ENCODE measurements at places on chromosomes 16 and 17.

DNA sequence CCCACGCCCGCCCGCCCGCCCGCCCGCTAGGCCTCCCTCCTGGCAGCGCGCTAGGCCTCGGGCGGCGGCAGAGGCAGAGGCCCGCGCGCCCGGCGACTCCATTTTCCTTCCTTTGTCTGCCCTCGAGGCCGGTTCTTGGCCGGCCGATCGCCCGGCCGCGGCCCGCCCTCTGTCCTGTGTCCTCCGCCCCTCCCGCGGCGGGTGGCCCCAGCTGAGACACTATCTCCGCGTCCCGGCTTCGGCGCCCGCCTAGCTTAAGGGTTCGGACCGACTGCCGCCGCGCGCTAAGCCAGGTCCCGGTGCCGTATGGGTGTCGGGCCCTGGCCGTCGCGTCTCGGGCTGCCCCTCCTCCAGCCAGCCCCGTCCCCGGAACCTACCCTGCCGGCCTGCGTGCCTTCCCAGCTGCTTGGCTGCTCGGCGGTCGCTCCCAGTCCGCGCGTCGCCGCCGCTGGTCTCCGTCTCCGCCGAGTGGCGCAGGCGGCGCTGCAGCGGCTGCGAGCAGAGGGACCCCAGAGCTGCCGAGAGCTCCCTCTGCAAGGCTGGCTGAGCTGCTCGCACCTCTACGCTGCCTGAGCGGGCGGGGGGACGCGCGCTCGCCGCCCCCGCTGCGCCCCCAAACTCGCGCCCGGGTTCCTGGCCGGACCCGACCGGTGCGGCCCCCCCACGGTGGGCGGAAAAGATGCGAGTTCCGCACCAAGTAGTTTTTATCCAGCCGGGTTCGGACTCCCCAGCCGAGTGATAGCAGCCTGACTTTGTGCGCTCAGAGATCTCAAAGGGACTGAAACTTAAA lies 787 bp downstream of the CTCF start:
- peak; percentile 56 for DNase-seq

- DNase-seq = no peak
Measured at GRCh38 chr17:81187120-81187519, 21.1 kb upstream of the AATK start.

GRCh38 chr16:72969812-72970211 lies 78.1 kb downstream of the ZFHX3 start:
- no peak for DNase-seq

DNA sequence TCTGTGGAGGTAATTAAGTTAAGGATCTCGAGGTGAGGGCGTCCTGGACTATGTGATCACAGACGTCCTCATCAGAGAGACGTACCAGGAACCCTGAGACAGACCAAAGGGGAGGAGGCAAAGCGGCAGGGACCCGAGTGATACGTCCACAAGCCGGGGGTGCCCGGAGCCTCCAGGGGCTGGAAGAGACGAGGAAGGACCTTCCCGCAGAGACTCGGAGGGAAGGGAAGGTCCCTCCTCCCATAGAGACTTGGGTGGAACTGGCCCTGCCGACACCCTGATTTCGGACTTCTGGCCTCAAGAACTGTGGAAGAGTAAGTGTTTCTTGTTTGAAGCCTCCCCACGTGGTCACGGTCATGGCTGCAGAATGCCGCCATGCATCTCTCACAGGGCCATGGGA lies 30.8 kb downstream of the LMF1 start:
- no peak for DNase-seq

DNA sequence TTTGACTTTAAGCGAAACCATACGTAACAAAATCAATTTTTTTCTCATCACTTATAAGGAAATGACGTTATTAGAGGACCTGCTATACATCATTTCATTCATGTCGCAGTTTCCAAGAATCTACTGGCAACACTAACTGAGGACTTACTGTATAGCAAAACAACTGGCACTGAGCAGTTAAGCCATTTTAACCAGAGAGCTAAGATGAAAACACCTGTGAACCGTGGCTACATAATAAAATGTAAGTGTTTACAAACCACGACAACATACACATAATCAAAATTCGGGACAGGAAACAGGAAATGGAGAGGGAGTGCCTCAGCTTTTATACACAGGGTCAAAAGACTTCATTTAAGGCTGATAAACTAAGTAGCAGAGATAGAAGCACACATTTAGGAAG lies 29.5 kb downstream of the METTL16 start:
- no peak for DNase-seq

- DNase-seq = no peak
Measured at GRCh38 chr17:58279736-58280479, 827 bp downstream of the MPO start.

- DNase-seq = no peak
Measured at GRCh38 chr17:8776881-8777280, 18.5 kb upstream of the SPDYE4 start.

GRCh38 chr16:18816286-18816685 lies 14.9 kb upstream of the ARL6IP1 start:
- no peak for DNase-seq

- no peak for DNase-seq
Measured at GRCh38 chr17:7929158-7930023, at the start of gene KCNAB3. KCNAB3 (minus strand) TSS chr17:7929856; CDS start chr17:7929435, 421 bp downstream.

GRCh38 chr16:1696863-1697262 lies 9.1 kb upstream of the MAPK8IP3 start:
- DNase-seq = no peak

DNA sequence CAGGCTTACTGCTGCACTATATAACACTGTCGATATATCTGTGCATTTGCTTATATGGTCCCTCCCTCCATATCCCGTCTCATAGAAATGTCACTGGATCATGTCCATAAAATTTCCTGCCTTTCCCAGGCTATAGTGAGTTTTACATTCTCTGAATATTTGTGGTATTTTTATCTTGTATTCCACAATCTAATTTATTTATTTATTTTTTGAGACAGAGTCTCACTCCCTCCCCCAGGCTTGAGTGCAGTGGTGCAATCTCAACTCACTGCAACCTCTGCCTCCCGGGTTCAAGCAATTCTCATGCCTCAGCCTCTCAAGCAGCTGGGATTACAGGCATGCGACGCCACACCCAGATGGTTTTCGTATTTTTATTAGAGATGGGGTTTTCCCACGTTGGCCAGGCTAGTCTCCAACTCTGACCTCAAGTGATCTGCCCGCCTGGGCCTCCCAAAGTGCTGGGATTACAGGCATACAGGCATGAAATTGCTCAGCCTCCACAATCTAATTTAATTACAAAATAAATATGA lies 12.9 kb downstream of the TRIM37 start:
- DNase-seq = no peak

DNA sequence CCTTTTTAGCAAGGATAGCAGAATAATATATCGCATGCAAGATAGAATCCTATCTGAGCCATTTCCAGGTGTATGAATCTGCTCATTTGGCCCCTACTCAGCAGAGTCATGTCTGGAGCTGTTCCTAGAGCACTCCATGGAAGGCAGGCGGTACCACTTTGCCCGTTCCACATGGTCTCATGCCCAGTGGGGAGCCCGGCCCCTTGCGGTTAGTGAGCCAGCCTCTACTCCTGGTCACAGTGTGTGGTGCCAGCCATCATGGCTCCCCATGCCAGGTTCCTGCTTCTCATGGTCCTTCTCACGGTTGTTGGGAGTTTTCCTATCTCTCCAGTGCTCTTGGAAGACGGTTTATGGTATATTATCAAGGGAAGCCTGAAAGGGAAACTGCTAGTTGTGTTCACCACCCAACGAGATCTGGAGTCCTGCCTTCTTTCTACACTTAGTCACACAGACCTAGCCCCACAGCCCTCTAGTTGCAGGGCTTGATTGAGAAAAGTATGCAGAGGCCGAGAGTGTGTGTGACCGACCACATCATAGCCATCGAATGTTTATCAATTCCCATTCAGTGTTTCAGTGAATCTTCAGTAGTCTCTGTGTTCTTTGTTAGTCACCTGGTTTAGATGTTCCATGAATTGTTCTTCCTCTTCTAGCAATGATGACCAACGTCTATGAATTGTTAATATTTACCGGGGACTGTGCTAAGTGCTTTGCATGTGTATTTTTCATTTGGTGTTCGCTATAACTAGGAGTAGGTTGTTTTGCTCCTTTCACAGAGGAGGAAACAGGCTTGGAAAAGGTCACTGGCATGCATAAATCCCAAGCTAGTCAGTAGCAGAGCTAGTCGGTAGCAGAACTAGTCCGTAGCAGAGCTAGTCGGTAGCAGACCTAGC lies 9.6 kb downstream of the JPT2 start:
- no peak for DNase-seq

DNA sequence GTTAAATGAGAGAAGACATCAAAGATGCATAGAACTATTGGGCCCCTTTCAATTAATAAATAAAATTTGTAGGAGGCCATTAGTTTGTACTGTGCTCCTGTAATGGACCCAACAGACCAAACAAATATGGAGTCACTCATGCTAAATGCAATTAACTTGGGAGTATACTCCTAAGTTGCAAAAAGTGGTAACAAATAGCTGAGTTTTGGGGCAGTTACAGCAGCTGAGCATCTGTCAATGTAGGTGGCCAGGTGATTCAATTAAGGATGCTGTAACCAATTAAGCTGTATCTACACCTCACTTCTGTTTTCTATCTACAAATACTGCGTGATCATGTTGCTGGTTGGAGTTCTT lies 34.9 kb downstream of the WNT9B start:
- DNase-seq = no peak

GRCh38 chr16:14378131-14378551 lies 251.9 kb downstream of the PARN start:
- DNase-seq = no peak

GRCh38 chr16:54098247-54098646 lies 188.3 kb downstream of the IRX3 start:
- DNase-seq = no peak

DNA sequence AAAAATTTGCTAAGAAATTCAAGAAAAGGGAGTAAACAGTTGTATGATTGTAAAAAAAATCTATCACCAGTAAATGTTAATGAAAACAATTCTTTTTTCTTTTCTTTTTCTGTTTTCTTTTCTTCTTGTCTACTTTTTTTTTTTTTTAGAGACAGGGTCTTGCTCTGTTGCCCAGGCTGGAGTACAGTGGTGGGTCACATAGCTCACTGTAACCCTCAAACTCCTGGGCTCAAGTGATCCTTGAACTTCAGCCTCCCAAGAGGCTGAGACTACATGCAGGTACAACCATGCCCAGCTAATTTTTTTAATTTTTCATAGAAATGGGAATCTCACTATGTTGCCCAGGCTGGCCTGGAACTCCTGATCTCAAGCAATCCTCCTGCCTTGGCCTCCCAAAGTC lies 57.2 kb upstream of the SIAH1 start:
- no peak for DNase-seq

DNA sequence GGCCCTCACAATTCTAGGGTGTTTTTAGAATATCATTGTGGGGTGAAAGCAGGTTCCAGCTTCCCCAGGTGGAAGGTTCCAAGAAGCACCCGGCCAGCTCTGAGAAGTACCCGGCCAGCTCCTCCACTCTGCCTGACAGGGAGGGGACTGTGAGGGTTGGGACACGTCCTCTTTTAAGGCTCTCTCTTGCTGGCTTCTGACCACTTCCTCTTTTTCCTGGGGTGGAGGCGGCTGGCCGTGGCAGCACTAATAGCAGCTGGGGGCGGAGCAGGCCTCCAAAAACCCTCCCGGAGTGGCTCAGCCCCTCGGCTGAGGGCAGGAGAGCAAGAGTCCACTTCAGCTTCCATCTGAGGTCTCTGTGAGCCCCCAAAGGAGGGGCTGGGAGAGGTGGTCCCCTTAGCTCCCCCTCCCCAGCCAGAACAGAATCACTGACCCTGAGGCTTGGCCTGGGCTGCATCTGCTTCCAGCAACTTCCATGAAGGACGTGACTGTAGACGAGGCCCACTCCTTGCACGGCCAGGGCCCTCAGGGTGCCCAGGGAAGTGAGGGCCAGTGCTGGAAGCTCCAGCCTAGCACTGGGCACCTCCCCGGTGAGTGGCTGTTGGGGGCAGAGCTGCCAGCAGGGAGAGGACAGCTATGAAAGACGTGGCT lies 26.7 kb upstream of the PLCG2 start:
- no peak for DNase-seq

DNA sequence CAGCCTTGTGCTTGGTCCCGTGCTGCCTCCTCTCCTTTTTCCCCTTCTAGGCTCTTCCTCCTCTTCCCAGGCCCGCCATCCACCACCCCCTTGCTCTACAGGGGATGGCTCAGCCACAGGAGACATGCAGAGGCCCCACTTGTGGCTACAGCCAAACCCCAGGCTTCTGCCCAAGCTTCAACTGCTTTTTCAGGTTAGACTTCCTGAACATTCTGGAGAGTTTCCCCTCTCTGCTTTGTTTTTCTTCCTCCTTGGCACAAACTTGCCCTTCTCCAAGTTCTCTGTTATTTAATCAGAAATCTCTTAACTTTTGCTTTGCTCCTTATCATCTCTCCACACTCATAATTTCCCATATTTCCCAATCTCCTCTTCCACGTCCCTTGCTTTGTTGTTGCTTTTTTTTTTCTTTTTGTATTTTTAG lies 18.3 kb upstream of the HAS3 start:
- no peak for DNase-seq

GRCh38 chr16:17986991-17987390 lies 349.5 kb downstream of the NPIPA8 start:
- no peak for DNase-seq

- DNase-seq = no peak
Measured at GRCh38 chr16:71473891-71474290, 11.8 kb upstream of the ZNF23 start.

DNA sequence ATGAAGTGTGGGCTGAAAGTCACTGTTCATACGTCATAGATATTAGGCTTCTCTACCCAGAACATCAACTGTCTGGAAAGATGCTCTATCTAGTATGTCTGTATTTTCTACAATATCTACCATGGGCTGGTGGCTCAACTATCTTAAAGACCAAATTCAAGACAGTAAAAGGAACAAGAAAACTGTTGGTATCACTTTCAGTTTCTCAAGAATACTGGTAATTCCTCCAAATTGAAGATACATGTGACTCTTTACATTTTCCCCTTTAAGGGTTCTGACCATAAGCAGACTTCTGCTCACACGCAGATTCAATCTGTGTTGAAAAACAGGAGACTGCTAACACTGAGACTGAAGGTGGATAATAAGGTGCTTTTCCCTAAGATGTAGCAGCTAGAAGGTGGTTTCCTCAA lies 24.2 kb downstream of the XPO6 start:
- DNase-seq = no peak

DNA sequence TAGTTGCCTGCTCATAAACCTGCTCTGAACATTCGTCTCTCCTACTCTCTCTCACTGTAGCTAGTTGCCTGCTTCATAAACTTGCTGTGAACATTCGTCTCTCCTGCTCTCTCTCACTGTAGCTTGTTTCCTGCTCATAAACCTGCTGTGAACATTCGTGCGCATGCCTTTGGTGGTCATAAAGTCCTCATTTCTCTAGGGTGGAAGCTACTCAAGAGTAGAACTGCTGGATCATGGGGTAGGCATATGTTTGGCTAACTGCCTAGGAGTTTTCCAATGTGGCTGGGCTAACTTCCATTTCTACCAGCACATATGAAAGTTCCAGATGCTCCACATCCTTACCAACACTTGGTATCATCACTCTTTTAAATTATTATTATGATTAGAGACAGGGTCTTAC lies 174.6 kb upstream of the RPH3AL start:
- no peak for DNase-seq

- no peak for DNase-seq
Measured at GRCh38 chr16:84209989-84210388, 19.0 kb downstream of the ADAD2 start.

- DNase-seq = no peak
Measured at GRCh38 chr17:39194985-39195524, 2.4 kb downstream of the CACNB1 start.
